Adrenal gland (tissue), 19 donors: ENCODE measurements at places on chromosomes 7 and 10.
A peak's percentile ranks its signal among the peaks of the same experiment; 100 is the strongest.

GRCh38 chr7:99839287-99840021 lies 11.6 kb downstream of the CYP3A43 start:
- no peak for DNase-seq

DNA sequence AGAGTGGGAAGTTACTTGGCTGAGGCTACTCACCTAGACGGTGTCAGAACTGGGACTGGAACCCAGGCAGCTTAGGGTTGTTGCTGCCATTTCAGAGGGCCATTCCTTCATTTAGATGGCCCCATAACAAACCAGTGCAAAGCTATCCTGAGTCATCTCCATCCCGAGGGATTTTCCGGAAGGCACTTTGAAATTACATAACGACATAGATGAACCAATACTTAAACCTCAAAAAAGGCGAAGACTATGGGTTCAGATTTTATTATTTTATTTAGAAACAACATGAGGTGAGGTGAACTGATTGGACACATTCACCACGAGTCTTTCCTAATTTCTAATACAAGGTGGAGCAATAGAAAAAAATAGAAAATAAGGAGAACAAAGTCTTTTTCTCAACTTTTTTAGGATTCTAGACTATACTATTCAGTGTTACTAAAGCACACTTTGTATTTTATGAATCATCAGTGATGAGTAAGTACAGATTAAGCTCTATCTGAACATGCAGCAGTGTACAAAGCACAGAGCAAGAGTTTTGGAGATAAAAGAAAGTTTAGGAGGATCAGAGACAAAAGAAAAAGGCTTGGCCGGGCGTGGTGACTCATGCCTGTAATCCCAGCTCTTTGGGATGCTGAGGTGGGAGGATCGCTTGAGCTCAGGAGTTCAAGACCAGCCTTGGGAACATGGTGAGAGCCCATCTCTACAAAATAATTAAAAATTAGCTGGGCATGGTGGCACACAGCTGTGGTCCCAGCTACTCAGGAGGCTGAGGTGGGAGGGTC lies 79.5 kb upstream of the SVIL start:
- peak; percentile 66 for DNase-seq

GRCh38 chr7:4665661-4666060 lies 16.4 kb upstream of the FOXK1 start:
- no peak for DNase-seq

- no peak for DNase-seq
These were observed 16.3 kb upstream of the THSD7A start for GRCh38 chr7:11848251-11848650.

DNA sequence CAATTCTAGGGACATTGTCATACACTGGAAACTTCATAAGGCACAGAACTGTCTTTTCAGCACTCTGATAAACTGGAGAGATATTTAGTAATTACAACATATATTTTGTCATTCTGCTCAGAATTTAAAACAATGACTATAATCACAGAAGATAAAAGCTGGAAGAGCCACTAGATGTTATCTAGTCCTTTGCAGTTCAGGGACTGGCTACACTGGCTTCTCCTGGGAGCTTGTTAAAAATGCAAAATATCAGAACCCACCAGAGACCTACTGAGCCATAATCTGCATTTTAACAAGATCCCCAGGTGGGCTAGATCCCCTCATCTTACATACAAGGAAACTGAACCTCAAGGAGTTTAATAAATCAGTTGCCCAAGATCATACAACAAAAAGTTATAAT lies 32.3 kb downstream of the IDE start:
- no peak for DNase-seq
